Activated T-helper 17 cell treated with anti-CD3 and anti-CD28 coated beads, Interleukin-2, amount 50 U/mL, for 72 hours (primary cell): ENCODE measurements at places on chromosomes 12 and 14. TPM values are rescaled to one million over a fixed set of nuclear protein-coding genes. Genes with fewer than 3 reads are reported as not detected.

KLRF1 gene
- not detected for total RNA-seq

TAS2R31 gene
- 8.0 TPM for total RNA-seq

LRCOL1 gene
- not detected for total RNA-seq

RPL10L gene
- not detected for total RNA-seq

TAS2R20 gene
- total RNA-seq: 4.4 TPM

OR6C2 gene
- not detected for total RNA-seq

LMNTD1 gene
- total RNA-seq: not detected

TRIP11 gene
- 38.5 TPM for total RNA-seq

KLRC3 gene
- total RNA-seq: not detected

DNA sequence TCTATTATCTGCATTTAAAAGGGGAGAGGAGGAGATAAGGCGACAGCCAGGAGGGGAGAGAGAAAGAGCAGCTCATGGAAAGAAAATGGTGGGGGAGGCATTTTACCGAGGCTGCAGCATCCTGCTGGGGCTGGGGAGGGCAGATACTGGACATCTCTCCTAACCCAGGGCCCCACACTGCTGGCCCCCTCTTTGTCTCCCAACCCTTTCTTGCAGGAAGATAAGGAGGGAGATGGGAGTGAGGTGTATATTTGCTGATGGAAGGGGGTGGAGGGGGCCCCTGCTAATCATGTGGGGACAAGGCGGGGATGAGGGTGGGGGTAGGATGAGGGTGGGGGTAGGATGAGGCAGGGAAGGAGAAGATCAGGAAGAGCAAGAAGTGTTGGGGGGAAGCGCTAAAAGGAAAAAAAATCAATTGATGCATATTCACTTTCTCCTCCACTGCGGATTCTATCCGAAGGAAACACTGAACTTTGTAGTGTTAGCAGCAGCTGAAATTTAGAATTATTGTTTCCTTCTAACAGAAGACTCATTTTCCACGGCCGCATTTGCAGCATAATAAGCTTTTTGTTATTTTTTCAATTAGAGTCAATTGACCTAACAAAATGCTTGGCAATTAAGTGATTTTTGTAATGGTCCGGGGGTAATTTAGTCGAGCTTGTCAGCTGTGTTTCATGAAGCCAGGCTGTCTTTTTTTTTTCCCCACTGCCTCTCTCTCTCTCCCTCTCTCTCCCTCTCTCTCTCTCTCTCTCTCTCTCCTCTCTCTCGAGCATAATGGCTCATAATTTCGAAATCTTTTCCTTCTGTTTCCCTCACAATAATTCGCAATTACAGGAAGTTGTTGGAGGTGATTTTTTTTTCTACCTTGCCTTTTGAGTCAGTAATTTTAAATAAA is 1134.6 kb downstream of the BCL11B start:
- ATAC-seq: no peak

- no peak for ATAC-seq
These were observed 33.6 kb downstream of the EXD2 start for GRCh38 chr14:69224946-69225345.

- ATAC-seq: no peak
These were observed 32.6 kb downstream of the CCDC85C start for GRCh38 chr14:99571303-99571986.

DNA sequence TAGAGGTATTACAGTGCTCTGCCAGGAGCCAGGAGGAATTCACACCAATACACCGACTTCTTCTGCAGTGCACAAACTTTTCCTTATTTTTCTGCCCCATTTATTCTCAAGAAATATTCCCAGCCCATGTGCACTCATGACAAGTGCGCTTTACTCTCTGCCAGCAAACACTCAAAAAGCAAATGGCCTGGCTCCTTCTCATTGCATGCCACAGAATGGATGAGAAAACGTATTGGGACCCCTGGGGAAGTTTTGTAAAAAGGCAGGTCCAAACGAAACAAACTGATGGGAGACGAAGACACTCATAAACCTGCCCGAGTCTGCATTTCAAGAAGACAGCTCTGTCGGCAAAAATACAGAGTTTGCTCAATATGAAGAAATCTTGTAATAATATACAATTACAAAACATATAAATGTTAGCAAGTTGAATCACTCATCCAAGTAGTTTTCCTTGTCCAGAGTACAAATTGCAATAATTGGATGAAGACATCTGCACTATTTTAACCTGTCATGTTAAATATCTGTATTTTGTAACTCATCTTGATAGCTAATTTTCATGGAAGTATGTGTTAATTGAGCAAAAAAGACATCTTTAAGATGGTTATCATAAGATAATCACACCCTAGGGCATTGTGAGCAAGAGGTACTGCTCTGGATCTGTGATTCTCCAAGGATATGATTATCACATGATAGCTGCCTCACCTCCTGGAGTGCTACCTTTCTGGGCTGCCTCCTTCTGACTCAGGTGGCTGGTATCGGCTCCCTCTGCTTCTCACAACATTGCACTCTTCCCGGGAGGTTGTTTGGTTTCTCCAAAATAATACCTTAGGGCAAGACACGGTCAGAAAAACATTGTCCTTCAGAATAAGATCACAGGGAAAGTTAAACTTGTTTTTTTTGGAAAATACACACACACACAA is 260.8 kb upstream of the G2E3 start:
- no peak for ATAC-seq

DNA sequence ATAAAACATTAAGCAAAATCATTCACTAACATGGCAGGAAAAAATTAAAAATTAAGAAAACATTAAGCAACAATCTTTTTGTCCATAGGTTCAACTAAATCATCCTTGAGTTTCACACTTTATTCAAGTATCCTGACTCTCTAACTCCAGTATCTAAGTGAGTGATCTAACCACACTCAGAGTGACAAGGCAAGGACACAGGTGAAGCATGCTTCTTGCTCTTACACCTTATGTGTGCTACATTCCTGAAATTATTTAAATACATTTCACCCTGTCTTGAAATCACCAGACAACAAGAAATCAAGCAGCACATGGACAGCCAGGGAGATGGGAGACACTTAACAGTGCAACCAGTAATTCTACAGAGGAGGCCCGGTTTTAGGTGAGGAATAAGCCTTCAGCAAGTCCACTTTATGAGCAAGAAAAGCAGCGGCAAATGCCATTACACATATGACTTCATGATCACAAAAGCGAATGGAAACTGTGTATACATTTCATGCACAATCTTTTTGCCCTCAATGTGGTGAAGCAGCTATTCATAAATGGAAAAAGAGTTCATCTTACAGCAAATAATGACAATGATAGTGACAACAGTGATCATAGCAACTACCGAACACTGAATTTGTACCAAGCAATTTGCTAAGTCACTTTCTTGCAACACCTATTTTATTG is 37.4 kb downstream of the PHLDA1 start:
- peak; percentile 88 for ATAC-seq

DNA sequence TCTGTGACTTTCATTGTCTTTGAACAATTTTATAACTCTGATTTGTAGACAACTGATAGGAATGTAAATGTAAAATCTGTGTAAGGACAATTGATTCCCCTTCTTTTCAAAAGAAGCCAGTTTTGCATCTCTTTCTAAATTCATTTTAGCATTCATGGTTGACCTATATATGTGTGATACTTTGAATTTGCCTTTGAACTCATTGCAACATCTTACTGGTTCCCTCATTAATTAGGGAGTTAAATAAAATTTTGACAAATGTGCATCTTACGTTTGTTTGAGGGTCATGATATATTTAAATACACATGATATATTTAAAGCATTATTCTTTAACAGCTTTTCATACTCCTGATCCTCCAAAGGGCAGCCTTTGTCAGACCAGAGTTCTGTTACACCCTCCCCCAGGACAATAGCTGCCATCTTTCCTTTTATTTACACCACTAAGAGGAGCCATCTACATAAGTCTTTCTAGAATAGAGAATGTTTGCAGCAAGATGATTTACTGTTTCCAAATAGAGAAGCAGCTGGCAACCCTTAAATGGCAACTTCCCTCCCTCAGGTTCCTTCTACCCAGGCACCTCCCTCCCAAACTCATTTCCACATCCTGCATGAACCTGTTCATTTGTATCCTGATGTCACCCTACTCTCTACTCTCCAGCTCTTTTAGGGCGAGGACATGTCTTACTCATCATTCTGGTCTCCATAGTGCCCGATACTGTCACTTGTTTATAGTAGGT is 40.2 kb upstream of the APPL2 start:
- ATAC-seq: peak; percentile 62

DNA sequence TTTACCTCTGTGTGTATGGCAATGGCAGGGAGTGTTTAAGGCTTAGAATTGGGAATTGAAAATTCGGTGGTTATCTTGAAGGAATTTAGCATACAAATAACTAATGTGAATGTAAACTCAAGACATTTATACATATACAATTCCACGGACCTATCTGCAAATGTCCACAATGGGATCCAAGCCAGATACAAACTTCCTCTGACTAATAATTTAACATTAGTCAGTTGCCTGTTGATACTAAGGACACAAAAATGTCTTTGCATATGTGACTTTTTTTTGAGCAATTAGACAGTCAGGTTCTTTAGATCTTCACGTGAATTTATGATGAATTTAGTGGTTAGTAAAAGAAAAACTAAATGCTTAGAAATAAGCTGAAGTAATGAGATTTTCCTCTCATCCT is 40.5 kb downstream of the ESR2 start:
- no peak for ATAC-seq

- ATAC-seq: no peak
These were observed 160.7 kb upstream of the RTL1 start for GRCh38 chr14:101064121-101064661.

DNA sequence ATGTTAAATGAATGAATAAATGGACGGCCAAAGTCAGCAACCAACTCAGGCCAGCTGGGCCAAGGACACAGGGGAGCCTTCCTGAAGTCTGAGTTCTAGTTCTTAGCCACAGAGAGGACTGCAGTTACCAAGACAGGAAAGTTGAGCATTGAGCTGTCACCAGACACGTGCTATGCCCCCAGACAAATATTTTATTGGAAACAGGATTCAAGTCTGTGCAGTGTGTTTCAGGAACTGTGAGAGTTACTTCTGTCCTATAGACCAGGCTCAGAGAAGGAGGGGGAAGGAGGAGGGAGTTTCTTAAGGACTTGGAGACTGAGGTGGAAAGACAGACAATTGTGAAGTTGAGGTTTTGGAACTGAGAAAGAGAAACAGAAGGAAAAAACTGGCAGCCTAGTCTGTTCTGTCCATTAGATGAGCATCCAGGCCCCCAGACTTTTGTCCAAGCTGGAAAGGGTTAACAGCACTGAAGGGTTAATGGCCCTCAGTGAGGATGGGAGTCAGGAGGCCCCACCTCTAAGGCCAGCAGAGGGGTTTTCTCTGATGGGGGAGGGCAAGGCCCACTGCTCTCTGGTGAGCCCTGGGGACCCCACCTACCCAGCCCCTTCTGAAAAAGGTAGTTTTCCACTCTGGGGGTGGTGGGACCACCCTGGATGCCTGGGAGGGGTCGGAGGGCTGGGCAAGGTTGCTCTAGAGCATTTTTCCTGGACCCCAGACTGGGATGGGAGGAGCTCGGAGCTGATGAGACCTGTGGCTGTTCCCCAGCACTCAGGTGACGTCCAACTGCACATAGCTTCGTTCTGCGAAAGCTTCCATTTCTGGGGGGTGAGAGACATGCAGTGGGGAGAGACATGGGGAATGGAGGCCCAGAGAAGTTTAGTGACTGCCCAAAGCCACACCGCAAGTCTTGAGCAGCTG is 6.9 kb upstream of the CMKLR1 start:
- ATAC-seq: no peak

- ATAC-seq: no peak
These were observed 24.6 kb downstream of the KCTD10 start for GRCh38 chr12:109452489-109452888.

DNA sequence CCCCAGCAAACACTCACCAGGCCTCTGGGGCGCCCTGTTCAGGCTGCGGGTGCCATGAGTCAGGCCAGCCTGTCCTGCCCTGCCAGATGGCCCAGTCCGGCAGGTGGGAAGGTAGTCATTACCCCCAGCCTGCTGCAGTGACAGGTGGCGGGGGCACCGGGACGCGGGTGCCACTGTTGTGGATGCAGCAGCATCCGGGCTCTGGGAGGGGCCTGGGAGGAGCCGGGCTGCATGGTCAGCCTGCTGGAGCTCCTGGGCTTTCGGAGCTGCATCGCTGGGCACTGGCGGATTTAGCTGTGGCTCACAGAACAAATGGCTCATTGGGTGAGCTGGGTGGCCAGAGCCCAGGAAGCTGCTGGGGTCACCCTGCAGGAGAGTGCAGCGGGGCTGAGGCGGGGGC is 13.5 kb downstream of the CEP170B start:
- no peak for ATAC-seq

DNA sequence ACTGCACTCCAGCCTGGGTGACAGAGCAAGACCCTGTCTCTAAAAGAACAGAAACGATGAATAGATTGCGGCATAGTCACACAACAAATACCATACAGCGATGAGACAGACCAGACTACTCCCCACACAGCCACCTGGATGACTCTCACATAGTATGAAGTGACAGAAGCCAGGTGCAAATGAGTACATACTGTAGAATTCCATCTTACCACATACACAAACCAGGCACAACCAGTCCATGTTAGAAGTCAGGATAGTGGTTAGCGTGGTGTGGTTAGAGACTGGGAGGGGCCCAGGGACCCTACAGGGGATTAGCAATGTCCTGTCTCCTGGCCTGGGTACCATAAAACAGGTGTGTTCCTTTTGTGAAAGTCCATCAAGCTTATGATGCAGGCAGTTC is 53.8 kb downstream of the FAM222A start:
- no peak for ATAC-seq

DNA sequence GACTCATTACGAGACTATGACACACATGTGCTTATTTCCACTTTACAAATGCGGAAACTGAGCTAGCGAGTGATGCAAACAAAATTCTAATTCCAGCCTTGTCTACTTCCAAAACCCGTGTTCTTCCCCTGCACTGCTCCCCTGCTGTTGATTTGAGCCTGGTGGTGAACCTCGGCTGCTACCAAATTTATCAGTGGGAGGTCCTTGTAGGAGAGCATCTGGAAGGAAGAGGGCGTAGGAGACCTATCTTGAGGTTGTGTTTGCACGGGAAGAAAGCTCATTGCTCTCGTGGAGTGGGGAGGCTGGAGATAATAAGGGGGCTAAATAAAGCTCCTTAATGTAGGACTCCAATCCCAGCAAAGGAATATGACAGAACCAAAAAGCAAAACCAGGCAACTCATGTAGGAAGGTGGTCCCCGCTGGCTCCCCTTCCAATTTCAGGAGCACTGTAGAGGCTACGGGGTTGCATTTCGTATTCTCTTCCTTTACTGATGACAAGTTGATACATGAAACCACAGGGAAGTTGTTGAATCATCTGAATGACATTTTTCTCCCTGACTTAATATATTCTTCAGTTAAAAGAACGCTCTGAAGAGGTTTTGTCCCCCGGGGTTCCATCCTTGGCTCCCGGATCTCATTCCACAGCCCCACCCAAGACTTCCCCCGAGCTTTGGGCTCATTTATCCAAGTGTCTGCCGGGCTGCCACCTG is 52.6 kb downstream of the FZD10 start:
- no peak for ATAC-seq
